ENCODE measurements at places on chromosomes 6 and 20.

DNA sequence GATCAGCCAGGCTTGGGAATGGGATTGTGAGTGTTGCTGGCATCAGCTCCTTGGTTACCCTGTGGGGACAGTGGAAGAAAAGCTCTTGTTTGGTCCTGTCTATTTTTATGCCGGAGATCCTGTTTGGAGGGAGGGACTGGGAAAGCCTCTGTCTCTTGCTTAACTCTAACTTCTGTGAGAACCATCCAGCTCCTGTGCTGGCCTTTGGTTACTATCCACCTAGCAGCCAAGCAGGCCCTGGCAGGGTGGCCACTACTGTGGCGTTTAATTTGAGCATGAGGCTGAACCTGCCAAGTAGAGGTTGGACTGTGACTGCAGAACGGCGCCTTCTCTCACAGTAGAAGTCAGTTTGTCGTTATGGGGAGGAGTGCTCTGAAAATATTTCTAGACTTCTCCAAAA lies 193.3 kb downstream of the UTRN start:
- no peak for DNase-seq

DNA sequence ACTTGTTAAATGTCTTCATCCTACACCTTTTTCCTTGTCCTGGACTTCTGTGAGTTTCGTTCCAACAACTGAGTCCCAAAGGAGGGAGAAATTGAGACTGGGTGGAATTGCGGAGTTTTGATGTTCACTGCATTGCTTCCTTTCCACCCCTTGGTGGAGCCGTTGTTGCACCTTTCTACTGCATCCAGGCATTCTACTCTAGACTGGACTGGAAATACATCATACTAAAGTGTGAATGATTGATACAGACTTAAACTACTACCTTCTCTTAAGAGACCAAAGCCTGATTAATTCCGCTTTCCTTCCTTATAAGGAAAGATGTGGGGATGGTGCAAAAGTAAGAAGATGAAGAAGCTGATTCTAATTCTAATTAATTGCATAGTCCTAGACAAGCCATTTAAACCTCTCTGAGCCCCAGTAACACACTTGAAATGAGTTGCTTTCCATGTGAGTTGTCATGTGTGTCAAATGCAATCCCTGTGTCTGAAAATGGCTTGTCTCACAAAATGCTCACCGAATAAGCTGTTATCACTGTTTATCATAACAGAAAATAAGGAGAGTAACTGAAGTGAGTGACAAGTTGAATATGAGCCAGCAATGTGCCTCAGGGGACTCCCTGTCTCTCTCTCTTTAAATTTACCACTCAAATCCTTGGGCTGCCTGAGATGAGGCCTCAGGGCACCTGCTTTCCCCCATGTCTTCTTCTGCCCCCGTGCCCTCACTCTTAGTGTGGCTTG lies 338.3 kb upstream of the CHD6 start:
- DNase-seq, result no peak

DNA sequence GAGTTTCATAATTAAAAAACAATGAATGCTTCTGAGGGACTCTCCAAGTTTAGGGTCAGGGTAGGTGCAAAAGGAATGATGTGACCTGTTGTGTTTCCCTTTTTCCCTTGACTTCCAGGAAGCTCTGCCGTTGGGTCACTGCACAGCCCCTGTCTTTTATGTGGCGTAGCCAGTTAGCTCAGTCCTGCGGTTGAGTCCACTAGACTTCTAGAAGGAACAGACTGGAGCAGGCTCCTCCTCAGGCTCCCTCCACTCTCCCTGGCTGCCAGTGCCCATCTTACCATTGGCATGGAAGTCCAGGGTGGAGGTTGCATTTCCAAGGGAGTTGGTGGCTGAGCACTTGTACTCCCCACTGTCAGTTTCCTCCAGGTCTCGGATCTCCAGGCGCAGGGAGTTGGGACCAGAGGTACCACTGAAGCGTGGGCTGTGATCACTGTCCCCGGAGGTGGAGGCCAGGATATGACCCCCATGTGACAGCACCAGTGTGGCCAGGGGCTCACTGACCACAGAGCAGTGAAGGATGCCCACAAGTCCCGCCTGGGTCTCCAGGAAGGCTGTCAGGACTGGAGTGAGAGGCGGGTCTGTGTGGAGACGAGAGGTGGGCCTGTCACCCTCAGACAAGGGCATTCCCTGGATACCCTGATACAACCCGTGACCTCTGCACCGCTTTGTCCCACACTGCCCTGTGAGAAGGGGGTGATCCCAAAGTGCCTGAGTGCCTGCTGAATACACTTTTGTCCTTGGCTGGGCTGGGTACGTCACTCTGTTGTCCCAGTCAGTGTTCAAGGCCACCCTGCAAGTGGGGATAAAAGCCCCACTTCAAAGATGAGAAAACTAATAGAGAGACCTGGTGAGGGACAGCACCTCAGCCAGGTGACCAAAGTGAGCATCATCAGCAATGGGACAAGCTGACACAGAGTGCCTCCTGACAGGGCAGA lies 11.1 kb downstream of the SIGLEC1 start:
- no peak for DNase-seq

- DNase-seq, result no peak
Observed at GRCh38 chr6:26613689-26614683, 17.2 kb downstream of the ABT1 start.

DNA sequence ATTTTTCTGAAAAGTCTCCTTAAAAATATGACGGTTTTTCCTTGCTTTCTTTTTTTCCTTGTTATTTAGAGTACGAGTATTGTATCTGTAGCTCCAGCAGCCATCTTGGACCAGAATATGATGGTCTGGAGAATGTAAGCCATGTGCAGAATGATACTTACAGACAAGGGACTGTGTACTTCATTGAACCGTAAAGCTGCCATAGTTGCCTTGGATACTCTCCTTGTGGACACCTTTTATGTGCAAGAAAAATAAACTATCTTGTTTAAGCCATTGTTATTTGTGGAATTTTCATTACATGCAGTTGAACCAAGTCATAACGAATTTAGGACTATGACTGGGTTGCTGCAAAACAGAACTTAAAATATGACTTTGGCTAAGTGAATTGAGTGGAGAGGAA lies 485.8 kb upstream of the CITED2 start:
- DNase-seq, result no peak

DNA sequence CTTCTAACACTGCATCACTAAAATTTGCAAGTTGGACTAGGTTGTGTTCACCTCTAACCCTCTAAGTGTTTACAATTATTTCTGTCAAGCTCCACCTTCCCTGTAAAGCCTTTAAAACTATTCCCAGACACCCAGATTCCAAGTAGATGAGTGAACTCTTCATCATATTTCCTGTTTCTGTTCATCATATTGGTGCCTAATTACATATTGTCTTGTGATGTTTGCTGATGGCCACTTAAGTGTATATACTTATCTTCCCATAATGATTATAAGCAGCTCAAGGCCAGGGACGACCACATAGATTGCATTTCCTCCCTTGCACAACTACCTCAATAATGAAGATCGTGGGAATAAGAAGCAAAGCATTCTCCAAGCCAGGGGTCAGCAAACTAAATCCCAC lies 16.8 kb downstream of the TNFRSF21 start:
- DNase-seq, result no peak

GRCh38 chr6:110474500-110474899 lies 1.9 kb downstream of the SLC22A16 start:
- DNase-seq, result no peak

DNA sequence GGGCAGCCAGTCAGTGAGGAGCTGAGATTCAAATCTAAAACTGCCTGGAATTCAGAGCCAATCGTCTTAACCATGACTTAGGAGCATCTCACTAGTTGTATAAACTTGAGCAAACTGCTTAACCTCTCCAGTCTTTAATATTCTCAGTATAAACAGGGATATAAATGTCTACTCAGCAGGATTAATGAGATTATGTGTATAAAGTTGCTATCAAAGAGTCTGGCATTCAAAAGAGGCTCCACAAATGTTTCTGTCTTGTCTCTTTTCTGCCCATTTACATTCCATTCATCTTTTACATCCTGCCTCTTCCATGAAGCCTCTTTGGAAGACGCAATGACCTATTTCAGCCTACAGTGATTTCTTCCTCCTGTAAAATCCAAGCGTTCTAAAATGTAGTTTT lies 66.9 kb downstream of the BLOC1S5 start:
- no peak for DNase-seq

DNA sequence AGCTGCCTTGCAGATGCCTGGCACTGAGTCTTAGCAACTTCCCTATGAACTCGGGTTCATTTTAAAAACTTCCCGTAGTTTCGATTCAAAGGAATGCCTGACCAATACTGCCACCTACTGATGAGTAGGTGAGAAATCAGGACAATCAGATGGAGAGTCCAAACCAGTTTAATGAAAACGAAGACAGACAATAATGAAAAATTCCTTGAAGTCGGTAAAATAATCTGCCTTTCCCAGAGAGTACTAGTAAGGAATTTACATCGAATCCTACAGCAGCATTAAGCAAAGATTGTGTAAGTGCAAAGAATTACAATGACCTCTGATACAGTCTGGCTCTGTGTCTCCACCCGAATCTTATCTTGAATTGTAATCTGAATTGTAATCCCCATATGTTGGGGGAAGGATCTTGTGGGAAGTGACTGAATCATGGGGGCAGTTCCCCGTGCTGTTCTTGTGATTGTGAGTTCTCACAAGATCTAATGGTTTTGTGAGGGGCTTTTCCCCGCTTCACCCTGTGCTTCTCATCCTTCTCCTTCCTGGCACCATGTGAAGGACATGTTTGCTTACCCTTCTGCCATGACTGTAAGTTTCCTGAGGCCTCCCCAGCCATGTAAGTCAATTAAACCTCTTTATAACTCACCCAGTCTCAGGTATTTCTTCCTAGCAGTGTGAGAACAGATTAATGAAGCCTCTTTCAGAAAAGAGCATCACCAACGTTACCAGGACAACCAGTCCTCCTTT lies 134.4 kb downstream of the ARHGAP18 start:
- DNase-seq, result no peak
